Skin of body (tissue), 3 donors: ENCODE measurements at places on chromosomes 1 and 21. TPM values are rescaled to one million over a fixed set of nuclear protein-coding genes. Genes with fewer than 3 reads are reported as not detected.

The TSPEAR gene
- 4.1 TPM for total RNA-seq

The TPR gene
- total RNA-seq: 87.7 TPM

The TUFT1 gene
- 33.3 TPM for total RNA-seq

The SUMO3 gene
- total RNA-seq: 33.1 TPM

The SLC44A3 gene
- total RNA-seq: 1.8 TPM

The AVPR1B gene
- total RNA-seq: not detected

The ABCD3 gene
- total RNA-seq: 49.8 TPM

The TACSTD2 gene
- total RNA-seq: 83.3 TPM

The ATP1A4 gene
- not detected for total RNA-seq

The SH2D1B gene
- total RNA-seq: not detected

The SLFNL1 gene
- total RNA-seq: 0.30 TPM
